ENCODE measurements at places on chromosomes 1 and 21.

- DNase-seq: no peak
These were observed 227.8 kb downstream of the NRIP1 start for GRCh38 chr21:14836950-14837349.

DNA sequence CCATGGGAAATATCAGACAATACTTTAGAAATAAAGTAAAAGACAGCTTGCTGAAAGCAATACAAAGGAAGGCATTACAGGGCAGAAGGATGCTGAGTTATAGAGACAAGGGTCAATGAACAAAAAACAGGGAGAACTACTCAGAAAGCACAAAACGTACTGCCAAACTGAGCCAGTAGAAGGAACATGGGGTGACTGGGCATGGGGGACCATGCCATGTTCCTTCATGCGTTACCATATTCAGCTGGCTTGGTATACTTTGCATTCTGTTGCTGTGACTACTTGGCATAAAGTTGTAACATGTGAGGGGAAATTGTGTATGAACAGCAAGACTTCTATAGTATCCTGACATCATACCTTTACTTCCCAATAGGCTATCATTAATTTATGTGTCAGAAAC, 358.6 kb upstream of the LYPLAL1 start:
- DNase-seq: no peak

DNA sequence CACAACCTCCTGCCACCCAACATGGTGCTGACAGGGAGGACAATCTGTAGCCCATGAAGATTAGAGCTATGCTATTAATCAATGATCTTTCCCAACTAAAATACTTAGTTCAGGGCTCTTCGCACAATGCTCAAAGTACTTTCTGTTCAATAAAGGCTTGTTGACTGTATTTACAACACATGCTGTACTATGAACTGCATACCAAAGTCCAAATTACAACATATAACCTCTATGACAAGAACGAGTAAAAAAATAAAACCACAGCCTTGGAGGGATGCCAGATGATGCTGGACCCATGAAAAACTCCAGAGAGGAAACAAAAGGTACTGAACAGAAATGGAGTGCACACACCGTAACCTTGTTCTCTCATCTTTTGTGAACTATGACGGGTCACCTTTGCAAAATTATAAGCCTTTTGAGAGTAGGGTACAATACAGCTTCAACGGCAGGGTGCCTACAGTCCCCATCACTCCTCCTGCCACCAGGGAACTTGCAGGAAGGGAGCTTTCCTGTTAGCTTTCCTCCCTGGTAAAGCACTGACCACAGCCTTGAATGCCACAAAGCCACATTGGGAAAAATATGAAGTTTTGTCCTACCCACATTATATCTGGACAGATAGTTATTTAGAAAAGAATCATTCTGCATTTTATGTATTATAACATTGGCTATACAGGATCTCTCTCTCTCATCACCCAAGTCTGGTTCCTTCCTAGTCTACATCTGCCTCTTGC, 175.6 kb downstream of the NRIP1 start:
- no peak for DNase-seq

DNA sequence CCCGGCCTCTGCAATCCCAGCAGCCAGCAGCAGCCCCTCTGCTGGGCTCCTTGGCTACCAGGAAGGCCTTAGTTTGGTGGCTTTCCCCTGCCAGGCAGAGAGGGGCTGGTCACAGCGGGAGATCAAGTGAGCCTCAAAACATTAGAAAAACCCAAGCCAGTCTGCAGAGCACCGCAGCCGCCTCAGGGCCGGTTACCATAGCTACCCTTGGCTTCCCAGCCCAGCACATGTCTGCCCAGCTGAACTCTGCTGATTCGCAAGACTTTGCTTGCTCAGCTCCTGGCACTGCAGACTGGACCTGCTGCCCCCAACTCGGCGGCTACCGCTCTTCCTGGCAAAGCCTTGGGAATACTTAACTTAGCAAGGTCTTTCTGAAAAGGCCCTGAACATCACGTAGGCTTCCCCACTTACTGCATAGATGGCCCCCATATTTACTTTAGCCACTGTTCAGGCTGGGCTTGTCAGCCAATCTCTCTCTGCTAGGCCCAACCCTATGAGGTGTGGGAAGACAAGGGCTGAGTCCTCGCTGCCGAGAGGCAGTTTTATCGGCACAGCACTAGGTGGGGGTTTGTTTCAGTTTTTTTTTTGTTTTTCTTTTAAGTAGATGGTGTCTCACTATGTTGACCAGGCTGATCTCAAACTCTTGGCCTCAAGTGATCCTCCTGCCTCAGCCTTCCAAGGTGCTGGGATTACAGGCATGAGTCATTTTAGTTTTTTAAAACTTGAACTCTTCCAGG, 28.6 kb upstream of the PLEKHG5 start:
- peak; percentile 82 for DNase-seq

- no peak for DNase-seq
These were observed 4.0 kb upstream of the CD46 start for GRCh38 chr1:207747627-207748492.

GRCh38 chr1:172357753-172358385, 62.6 kb upstream of the C1orf105 start:
- DNase-seq: no peak

DNA sequence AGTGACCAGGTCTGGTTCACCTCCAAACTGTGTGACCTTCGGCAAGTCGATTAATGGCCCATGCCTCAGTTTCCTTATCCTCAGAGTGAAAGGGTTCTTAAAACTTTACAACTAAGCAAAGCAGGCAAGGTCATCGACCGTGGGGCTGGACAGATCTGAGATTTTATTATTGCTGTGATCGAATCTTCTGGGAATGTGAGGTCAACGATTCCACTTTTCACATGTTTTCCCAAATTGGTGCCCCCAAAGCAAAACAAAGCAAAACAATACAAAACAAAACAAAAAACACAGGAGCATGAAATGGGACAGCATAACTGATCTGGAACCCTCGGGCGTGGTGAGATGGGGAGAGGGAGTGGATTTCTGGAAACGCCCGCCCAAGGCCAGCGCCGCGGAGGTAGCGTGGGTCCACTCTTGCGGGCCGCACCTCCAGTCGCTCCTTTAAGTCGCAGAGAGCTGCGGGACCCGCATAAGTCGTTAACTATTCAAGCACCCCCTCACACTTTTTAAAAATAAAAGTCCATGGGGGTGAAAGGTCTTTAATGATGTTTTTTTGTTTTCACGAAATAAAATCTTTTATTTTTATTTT, 4.2 kb upstream of the TBX15 start:
- no peak for DNase-seq

DNA sequence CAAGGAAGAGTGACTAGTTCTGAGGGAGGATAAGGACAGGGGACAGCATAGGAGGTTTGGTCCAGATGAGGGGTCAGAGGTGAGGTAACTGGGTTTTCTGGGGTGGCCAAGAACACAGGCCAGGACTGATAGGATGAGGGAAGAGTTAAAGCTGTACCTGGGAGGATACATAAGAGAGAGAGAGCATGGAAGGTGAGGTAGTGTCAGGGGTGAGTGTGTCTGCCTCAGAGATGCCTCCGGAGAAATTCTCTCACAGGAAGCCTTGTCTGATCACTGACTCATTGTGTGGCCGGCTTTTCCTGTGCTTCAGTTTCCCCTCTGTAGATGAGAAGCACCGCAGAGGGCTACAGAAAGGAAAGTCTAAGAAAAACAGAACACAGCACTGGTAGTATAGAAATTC, 40.2 kb downstream of the FASLG start:
- no peak for DNase-seq

GRCh38 chr21:38386967-38387366, 111.3 kb downstream of the ERG start:
- no peak for DNase-seq

- DNase-seq: no peak
These were observed 44.8 kb downstream of the URB1 start for GRCh38 chr21:32347977-32348376.

DNA sequence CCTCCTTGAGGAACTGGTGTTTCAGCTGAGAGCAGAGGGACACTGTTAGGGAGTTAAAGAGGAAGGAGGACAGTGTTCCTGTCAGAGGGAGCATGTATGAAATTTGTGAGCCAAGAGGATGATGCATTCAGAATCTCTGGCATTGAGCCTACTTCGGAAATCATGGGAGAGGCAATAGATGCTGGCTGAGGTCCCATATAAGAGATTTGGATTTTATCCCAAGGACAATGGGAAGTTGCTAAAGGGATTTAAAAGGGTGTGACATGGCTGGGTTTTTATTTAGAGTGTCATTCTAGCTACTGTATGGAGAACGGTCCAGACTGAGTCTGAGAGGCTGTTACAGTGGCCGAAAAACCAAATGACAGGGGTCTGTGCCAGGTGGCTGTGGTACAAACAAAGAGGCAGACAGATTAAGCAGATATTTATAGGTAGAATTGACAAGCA, 403.2 kb upstream of the B3GALT2 start:
- DNase-seq: no peak

GRCh38 chr1:161307230-161307768, 2.5 kb downstream of the MPZ start:
- DNase-seq: peak; percentile 28

- no peak for DNase-seq
These were observed 1.5 kb upstream of the LAX1 start for GRCh38 chr1:203763505-203763904.

Measured in BE2C (cell line).